ENCODE measurements at places on chromosomes 11 and 22.
A peak's percentile ranks its signal among the peaks of the same experiment; 100 is the strongest.

- no peak for DNase-seq
Observed at GRCh38 chr11:35084817-35085440, 54.0 kb upstream of the CD44 start.

DNA sequence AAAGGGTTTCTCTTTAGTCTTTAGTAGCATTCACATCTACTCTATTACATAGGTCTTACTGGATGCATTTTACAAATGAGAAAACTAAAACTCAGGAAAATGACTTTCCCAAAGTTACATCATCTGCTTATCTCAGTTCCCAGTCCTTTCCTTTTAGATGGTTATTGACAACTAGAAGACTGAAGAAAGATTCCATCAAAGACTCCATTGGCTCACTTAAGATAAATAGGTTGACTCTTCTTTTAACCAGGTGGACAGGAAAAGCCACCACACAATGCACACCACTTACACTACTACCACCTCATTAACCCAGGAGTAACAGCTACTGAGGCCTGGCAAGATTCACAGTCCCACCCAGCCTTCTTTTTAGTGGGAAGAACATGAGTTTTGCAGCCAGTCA, 123.6 kb downstream of the TRIM44 start:
- DNase-seq, result no peak

DNA sequence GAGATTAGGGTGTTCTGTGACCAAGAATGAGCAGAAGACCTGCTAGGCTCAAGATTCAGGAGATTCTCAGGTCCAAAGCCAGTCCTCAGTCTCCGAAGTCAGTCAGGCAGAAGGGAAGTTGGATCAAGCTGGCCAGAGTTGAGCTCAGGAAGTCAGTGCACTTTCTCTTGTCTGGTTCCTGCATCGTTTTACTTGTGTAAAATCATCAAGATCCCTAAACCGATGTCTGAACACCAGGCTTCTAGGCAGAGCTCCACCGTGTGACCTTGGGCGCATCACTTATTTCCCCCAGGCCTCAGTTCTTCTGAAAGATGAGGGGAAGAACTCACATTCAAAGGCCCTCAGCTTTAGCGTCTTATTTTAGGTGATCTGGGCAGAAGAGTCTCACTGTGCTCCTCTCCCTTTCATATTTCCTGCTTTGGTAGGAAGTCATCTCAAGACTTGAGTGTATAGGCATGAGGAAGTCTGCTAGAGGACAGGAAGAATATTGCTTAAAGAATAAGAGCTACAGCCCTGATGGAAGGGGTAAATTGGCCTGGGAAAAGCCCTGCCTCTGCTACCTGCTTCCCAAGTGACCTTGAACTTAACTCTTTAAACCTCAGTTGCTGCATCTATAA, 20.2 kb downstream of the NF2 start:
- no peak for DNase-seq

GRCh38 chr11:121270001-121270678, 22.4 kb upstream of the SC5D start:
- DNase-seq, result no peak

- no peak for DNase-seq
Observed at GRCh38 chr11:76806608-76807205, 23.6 kb downstream of the TSKU start.

DNA sequence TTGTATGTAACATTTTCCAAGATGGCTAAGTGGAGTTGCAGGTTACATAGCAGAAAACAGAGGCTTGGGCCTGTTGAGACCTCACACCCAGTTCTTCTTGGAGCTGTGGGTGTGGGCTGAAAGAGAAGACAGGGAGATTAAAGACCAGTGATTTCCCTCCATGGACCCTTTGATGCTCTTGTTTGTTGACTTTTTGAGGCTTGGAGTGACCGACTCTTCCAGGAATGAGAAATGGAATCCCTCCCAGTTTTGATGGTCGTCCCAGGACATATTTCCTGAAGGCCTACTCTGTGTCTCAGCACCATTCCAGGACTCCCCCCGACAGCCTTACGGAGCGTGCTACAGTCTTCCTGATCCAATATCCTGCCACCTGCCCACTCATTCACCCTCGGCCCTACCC, 96.9 kb downstream of the PTPRJ start:
- no peak for DNase-seq

DNA sequence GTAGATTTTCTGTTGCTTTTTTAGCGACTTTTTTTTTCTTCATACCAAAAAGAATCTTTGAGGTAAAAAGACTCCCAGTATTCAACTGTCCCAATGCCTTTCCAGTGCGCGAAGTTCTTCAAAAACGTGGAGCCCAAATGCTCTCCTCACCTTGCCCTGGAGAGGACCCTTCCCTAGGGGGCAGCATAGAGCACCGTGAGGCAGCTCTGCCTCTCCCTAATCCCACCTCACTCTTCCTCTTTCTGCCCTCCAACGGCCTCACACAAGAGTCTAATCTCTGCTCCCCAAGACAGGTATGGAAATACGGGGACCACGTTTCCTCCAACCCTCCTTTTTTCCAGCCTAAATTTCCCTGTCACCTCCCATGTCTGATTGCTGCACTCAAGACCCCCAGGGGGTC, 117.5 kb upstream of the ALX4 start:
- no peak for DNase-seq

GRCh38 chr11:67633758-67634365, 4.1 kb upstream of the NUDT8 start:
- DNase-seq, result no peak

- DNase-seq, result no peak
Observed at GRCh38 chr22:38270091-38270992, 2.5 kb downstream of the TMEM184B start.

- no peak for DNase-seq
Observed at GRCh38 chr22:29987137-29987536, 93.1 kb upstream of the HORMAD2 start.

DNA sequence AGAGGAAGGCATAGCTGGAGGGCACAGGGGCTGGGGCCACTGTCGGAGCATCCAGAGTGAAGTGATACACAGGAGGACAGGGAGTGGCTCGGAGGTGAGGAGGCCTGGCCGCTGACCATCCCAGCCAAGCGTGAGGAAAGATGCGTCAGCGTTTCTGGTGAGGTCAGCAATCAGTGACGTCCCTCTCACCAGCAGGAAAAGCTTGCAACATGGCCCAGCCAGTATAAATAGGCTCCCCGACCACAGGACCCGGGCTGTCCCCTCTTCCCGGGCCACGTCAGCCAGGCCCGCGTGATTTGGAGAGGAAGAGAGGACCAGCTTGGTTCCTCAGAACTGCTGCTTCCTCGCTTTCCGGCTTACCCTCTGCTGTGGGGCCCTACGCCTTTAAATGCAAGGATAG, 4.2 kb upstream of the OSM start:
- DNase-seq, result no peak

GRCh38 chr11:64553554-64554201, 37.3 kb upstream of the SLC22A12 start:
- DNase-seq, result no peak

DNA sequence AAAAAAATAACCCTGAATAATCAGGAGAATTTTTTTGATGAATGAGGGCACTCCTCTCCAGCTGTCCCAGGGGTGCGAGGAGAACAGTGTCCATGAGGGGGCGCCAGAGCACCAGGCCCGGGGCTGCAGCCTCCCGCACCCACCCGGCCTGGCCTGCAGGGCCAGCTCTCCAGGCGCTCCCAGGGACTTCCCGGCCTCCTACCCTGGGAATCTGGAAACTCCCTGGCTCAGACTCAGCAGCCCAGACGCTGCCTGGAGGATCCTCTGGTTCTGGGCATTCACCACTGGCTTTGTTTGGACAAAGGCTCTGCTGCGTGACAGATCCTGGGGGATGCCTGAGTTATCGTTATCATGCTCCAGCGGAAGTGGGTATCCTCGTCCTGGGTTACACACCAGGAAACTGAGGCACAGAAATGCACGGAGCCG, 31.0 kb downstream of the MCM5 start:
- DNase-seq, result peak; percentile 66

GRCh38 chr11:48111891-48112290, 104.7 kb upstream of the OR4B1 start:
- no peak for DNase-seq

DNA sequence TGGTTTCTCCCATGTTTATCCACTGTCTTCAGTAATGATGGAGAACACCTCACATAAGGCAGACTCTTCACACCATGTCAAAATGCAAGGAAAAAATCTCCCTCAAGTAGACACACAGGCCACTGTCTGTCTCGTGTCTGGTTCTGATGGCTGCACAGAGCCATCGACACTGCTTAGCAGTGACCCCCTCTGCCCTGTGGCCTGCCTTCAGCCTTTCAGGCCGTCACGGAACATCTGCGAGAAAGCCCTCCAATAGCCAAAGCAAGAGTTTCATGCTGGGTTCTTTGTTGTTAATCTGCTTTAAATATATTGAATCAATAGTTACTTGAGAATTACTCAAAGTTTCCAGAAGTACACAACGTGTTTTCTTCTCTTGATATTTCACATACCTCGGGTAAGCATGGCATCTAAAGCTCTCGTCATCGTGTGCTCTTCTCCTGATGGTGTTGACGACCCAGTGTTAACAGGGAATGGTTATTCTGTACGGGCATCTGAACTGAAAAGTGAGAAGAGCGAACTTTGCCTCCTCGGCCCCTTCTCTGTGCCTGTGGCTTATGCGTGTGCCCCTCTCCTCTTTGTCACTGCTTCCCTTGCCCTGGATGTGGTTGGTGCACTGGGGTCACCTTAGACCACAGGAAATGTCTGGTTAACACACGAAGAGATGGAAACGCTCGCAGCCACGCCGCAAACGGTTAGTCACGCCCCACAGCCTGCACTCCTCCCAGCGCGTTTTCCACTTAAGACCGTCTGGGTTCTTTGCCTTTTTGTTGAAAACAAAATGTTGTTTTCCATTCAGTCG, 33.4 kb upstream of the CTTN start:
- DNase-seq, result no peak

DNA sequence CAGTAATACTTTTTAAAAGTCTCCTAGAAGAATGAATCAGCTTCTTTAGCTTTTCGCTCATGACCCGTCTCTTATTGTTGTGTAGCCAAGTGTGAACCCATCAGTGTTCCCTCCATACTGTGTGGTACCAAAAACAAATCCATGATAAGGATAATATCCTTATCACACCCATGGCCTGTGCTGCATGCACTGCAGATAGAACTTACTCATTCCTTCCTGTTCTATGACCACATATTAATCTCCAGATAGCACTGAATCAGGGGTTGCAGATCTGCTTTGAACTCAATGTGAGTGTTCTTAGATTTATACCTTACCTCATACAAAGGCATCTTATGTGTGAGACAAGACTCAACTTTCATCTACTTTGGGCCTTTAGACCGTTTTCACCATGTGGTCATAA, 373.4 kb downstream of the JRKL start:
- no peak for DNase-seq

DNA sequence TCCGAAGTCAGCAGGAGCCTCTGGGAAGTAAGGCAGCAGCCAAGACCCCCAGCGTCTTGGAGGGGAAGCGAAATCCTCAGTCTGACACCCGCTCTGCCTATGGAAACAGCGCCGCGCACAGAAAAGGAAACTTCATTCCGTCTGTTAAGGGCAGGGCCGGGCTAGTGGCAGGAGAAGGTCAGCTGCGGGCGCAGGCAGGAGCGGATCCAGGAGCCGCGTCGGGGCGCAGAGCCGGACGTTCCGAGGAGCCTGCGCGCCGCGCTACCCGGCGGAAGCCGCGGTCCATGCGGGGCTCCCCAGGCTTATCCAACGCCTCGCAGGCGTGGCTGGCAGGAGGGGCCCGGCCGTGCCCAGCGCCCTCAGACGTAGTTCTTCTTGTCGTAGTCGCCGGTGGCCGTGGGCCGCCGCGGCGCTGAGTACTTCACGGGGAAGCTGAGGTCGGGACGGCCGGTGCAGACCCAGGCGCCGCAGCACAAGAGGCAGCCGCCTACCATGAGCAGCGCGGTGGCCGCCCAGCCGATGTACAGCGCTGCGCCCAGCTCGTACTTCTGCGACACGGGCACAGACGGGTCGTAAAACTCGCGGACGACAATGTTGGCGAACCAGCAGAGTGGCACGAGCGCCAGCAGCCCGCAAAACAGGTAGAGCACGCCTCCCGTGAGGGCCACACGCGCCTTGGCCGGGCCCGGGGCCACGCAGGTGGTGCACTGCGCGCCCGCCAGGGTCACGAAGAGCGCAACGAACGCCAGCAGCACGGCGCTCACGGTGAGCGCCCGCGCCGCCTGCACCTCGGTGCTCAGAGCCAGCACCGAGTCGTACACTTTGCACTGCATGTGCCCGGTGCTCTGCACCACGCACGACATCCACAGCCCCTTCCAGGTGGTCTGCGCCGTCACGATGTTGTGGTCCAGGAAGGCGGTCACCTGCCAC, 705 bp downstream of the CLDN5 start:
- no peak for DNase-seq

- no peak for DNase-seq
Observed at GRCh38 chr11:33444835-33445594, 187.8 kb downstream of the HIPK3 start.

DNA sequence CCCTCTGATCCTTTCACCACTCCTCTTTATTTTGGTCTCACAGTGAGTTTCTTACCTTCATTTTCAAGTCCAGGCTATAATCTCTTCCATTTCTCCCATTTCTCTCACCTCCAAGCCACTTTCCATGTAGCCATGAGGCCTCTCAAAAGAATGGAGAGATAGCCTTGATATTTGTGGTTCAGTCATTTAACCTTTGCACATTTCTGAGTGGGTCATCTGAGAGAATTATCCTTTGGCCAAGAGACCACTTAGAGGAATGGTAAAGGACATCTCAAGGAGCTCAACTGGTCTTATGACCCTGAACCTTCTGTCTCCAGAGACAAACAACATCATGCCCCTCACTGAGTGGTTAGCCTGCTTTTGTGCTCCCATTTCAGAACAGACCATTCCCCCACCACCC, 121.1 kb downstream of the KIRREL3 start:
- no peak for DNase-seq

DNA sequence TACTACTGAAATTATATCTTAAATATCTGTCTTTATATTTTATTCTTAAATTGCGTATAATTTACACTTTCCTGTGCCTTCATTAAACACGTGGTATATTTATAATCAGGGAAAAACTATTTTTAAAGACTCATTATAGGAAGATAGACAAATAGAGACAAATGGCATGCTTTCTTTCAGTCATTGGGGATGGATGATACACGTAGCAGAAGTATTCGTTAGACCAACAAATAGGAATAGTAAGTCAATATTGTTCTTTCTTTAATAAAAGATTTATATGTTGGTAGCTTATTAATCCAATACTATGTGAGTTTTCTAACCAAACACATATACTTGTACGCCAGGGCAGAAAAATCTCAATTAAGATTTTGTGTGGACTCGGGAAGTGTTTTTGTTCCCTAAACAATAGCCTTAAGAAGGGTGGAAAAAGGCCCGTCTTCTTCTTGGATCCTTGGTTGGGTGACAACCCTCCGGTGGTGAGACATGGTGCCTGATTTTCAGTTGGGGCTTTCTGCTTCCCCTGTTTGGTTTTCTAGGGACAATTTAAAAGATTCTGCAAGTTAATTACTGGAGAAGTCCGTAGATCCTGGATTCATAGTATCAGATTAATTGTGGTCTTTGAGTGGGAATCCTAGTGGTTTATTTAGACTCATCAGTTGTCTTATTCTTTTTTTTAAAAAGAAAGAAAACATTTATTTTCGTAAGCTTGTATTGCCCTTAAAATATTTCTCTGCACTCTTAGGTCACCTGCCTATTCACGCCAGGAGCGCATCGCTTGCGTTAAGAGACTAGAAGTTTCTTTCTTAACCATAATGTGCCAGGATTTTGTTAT, 83.5 kb upstream of the WNT7B start:
- no peak for DNase-seq

Measured in left renal pelvis (tissue), 4 donors.